ENCODE measurements at places on chromosomes 3 and 15. TPM values are rescaled to one million over a fixed set of nuclear protein-coding genes. Genes with fewer than 3 reads are reported as not detected.

The THOC7 gene
- 47.2 TPM for total RNA-seq

DNA sequence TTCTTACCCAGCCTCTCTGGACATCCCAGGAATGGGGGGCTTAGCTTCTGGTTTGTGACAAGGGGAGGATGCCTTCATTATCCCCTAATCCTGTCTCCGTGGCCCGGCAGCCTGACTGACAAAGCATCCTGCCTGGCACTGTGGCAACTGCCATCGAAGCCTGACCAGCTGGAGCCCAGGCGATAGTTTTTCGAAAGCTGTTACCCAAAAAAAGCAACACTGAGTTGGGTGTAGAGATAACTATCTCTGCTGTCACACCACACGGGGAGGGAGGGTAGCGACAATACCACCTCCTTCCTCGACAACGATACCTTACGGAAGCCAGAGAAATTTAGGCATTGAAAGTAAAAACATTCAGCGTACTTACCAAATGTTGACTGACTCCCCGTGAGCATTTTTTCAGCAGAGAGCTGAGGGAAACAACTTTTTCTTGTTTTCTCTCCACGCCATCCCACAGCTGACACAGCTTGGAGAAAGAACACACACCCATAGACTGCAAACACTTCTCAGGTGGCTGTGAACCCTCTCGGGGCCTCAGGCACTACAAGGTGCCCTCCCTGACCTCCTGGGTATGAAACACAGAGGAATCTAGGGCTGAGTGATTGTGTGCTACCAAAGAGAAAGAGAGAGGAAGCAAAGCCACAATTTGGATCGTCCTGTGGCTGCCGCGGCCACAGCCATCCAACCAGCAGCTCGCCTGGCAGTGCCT is 361.9 kb upstream of the ICE2 start:
- H3K27ac ChIP-seq: peak overlapping the region; percentile 11
- no peaks in the 10 kb centered on the region for H3K4me1 ChIP-seq
- DNase-seq: no peak
- no peak overlapping the region for H3K4me3 ChIP-seq

GRCh38 chr3:106056931-106057330 is 188.1 kb upstream of the CBLB start:
- H3K27ac ChIP-seq: no peak overlapping the region
- no peaks in the 10 kb centered on the region for H3K36me3 ChIP-seq
- no peaks in the 10 kb centered on the region for H3K4me1 ChIP-seq
- no peaks in the 10 kb centered on the region for H3K27me3 ChIP-seq
- DNase-seq: no peak

GRCh38 chr3:75650191-75650590 is 13.9 kb upstream of the FRG2C start:
- H3K4me3 ChIP-seq: no peak overlapping the region
- no peaks in the 10 kb centered on the region for H3K36me3 ChIP-seq
- no peak overlapping the region for H3K27ac ChIP-seq
- DNase-seq: no peak

Measured in lower lobe of right lung (tissue), 2 donors.